ENCODE measurements at places on chromosomes 5 and 9.

- no peak for DNase-seq
Observed at GRCh38 chr9:20238921-20239320, 383.4 kb downstream of the MLLT3 start.

DNA sequence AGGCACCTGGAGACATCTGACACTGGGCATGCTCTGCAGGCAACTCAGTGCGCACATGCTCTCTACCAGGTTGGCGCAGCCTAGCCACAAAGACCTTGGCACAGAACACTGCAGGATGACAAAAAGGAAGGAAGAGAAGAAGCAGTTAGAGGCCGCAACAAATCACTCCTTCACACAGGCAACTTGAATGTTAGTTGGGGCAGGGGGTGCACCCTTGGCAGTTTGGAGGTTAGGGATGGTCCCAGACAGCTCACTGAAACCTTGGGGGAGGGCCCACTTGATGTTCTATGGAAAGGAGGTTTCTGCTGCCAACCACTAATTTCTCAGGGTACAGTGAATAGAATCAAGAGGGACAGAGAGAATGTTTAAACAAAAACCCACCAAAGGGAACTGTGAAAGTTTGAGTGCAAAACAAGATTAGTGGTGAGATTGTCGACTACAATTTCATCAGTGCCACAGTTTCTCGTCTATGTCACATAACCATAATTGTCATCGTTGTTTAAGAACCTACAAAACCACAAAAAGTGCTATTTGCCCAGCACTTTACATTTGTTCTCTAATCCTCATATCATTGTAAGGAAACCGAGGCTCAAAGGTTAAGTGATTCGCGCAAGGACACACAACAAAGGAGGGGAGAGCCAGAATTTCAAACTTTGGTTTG is 48.7 kb downstream of the FBXW11 start:
- no peak for DNase-seq

- DNase-seq: no peak
Observed at GRCh38 chr5:162842727-162843126, 594.7 kb upstream of the CCNG1 start.

- DNase-seq: no peak
Observed at GRCh38 chr5:131373265-131373664, 109.4 kb downstream of the CDC42SE2 start.

DNA sequence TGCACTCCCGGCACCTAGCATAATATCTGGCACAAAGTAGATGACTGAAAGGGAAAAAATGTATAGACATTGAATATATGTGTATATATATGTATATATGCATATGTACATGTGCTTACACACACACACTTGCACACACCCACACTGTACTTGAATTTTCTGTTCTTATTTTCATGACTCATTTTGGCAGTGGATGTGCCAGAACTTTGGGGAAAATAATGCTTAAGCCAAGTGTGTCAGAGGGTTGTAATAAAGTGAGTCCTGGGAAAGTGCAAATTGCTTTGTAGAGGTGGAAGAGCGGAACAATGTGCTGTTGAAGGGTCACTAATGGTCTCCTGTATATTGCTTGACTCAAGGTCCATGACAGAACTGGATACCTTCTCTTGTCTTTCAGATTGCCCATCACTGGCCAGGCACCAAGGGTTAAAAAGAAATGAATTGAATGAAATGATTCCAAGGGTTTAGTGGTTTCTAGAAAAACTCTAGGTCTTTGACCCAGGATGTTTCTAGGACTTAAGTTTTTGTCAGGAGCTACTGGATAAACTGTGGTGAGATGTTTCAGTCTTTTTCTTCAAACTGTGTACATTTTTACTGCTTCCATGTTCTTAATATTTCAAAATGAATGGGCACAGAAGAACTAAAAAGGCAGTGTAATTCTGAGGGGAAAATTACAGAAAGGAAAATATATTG is 129.9 kb upstream of the MOCS2 start:
- DNase-seq: no peak

DNA sequence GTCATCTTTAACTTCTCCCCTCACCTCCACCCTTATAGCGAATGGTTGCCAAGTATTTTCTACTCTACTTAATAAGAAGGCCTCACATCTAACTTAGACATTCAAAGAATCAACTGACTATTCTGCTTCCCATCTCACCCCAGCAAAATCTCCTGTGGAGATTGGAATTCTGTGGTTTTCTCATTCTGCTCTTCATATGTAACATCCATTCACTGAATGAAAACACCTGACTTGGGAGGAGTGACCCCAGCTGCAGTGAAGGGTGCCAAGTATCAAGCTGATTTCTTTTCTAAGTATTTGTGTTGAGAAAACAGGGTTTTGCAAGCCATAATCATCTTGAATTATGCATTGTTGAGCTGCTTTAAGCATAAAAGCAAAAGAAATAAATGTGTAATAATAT is 42.5 kb upstream of the TAF1L start:
- DNase-seq: no peak

DNA sequence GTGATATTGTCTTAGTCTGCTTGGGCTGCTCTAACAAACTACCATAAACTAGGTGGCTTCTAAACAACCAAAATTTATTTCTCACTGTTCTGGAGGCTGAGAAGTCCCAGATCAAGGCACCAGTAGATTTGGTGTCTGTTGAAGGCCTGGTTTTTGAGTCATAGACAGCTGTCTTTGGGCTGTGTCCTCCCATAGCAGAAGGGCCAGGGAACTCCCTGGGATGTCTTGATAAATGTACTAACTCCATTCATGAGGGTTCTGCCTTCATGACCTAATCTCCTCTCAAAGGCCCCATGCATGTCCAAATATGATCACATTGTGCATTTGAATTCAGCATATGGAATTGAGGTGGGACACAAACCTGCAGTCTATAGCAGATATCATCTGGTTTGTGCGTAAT is 121.2 kb downstream of the CHSY3 start:
- DNase-seq: no peak

DNA sequence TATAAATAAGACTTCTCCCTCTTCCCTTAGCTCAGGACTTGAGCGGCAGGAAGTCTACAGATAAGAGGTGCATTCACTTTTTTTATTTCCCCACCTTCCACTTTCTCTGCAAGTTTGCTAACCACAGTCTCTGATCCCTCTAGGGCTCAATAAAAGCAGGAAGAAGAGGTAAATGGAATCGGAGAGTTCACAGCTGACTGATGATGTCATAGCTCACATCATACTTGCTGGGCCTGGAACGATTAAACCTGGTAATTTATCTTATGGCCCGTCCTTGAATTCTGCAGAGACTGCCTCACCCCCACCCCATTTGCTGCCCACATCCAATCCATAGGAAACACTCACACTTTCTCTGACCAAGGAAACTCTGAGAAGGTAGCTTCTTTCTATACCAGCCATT is 62.9 kb downstream of the DRD1 start:
- no peak for DNase-seq

DNA sequence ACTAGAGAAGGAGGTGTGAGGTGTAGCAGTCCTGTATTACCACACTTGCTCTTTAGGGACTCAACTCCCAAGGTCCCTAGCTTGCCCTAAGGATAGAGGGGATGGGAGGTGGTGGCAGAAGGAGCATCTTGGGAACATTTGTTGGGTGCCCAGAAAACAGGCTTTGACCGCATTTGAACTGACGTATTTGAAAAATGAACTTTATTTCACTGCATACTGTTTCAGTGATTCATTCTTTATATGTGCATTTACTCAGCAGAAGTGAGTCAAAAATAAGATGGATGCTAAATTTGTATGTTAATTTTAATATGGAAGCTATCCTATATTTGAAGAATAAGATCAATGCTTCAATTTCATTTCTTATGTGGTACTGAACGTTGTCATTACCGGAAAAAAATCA is 18.7 kb downstream of the DMRT3 start:
- no peak for DNase-seq

DNA sequence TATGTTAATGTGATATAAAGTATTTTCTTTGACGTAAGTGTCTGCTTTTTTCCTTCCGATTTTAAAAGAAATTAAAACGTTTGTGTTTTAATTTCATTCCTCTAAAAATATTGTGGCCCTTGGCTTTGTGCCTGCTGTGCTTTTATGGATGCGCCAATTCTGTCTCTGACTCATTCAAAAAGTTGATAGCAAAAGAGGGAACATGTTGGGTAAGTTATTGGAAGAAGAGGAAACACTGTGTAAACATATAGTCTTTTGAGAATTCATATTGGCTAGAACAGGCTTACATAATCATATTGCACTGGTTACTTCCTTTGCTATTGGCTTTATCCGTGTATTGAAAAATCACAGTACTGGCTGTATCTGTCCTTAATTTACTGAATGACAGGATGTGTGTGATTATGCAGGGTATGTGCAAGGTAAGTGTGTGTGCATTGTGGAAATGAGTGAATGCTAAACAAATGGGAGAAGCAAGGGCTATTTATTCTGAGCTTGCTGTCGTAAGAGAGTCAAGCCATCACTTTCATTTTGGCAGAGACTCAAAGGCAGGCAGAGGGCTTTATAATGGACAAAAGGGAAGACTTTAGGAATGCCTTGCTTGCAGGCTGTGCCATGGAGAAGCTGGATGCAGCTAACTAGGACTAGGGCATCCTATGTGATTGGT is 67.8 kb downstream of the SGCD start:
- DNase-seq: no peak

- peak; percentile 9 for DNase-seq
Observed at GRCh38 chr5:129771058-129771838, 23.4 kb downstream of the MINAR2 start.

DNA sequence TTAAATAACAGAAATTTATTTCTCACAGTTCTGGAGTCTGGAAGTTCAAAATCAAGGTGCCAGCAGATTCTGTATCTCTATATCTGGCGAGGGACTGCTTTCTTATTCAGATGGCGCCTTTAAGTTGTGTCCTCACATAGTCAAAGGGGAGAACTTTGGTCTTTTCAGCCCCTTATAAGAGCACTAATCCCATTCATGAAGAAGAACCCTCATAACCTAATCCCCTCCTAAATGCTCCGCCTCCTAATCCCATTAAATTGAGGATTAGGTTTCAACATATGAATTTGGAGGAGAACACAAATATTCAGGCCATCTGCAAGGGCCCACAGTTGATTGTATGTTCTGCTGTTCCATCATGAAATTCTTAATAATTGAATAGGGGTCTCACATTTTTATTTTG is 10.8 kb upstream of the CCDC152 start:
- DNase-seq: no peak

GRCh38 chr9:112793213-112793810 is 42.8 kb downstream of the SNX30 start:
- peak; percentile 66 for DNase-seq

DNA sequence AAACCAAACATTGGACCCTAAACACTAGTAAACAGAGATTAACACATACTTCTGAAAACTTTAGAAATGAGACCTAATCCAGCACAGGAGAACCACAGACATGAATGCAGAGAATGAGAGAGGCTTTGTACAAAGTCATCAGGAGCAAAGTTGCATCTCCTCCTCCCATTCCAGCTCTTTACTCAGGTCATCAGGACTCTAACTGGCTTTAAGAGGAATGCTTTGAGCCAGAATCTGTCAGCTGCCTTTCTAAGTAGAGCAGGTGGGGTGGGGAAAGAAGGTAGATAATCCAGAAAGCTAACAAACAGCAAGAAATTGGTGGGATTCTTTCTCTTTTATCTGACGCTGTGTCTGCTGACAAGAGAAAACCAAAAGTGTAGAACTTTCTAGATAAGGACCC is 582.7 kb upstream of the DMAC1 start:
- DNase-seq: no peak

- no peak for DNase-seq
Observed at GRCh38 chr9:130432796-130433167, 12.0 kb upstream of the ASS1 start.

DNA sequence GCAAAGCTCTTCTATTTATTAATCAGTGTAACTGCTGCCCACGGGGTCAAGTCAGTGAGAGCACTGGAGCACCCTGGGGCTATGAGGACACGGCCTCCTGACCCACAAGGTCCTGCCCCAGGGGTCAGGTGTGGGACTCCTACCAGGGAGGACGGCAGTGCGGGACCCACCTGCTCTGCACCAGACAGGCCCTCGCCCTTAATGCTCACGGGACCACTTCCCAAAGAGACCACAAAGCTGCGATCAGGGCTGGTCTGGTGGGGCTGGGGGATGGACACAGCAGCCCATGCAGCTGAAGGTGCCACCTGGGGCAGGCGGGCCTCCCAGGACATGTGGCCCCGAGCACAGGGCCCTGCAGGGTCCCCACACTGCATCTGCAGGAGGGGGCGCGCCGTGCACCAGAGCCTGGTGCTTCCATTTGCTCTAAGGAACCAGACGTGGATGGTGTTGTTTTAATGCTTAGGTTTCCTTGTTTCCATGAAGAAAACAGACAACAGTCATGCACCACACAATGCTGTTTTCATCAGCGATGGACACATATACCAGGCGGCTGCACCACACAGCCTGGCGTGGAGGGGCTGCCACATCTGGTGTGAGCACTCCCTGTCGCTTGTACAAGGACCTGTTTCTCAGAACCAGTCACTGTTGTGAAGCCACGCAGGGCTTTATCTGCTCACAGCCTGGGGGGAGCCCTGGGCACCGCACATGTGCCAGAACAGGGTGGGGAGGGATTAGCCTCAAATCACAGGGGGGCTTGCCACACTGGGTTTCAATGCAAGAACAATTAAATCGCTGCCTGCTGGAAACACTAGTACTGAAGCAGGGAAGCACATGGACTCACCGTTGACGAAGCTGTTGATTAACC is 22.6 kb downstream of the CLPTM1L start:
- no peak for DNase-seq

GRCh38 chr9:114012126-114012525 is 66.0 kb downstream of the AMBP start:
- DNase-seq: no peak

GRCh38 chr9:136185066-136185465 is 19.9 kb downstream of the LHX3 start:
- no peak for DNase-seq

DNA sequence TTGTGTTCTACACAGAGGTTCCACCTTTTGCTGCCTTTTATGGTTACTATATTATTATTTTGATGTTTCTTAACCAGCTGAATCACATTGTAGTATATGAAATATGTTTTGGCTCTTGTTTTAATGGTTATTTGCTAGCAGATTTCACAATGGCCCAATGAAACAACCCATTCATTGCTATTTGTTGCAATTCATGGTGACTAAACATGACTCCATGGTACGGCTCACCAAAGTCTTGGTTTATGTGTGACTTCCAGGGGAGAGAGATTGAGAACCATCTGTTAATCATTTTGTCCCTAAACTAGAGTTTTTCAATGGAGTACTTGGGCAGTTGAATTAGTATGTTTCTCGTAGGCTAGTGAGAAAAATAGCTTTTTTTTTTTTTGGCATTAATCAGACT is 108.4 kb downstream of the GHR start:
- no peak for DNase-seq
